ENCODE measurements at places on chromosomes 16 and 17. TPM values are rescaled to one million over a fixed set of nuclear protein-coding genes. Genes with fewer than 3 reads are reported as not detected.

GRCh38 chr16:15966836-15967546 lies 17.6 kb downstream of the ABCC1 start:
- H3K27me3 ChIP-seq = no peaks in the 10 kb centered on the region
- DNase-seq = no peak
- H3K27ac ChIP-seq = no peak overlapping the region
- no peak overlapping the region for H3K4me3 ChIP-seq

DNA sequence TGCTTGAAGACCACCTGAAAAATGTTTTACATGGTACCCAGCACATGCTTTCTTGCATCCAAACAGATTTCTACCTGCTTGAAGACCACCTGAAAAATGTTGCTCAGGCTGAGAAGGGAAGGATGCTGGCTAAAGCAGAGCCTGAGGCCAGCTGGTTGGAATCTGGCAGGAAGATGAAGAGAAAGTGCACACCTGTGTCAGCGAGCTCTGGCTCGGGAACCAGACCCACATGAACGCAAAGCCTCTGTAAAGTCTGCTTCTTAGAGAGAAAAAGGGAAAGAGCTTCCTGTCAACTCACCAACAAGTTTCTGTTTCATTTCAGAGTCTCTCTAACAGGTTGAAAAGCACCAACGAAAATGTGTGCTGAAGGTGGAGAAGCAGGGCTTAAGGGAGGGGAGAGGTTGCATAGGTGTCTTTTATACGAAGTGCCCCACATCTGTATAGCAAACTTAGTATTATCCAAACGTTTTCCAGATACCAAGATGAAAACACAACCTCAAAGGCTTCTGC lies 226.0 kb downstream of the TOX3 start:
- H3K4me1 ChIP-seq = no peaks in the 10 kb centered on the region
- H3K27me3 ChIP-seq = no peaks in the 10 kb centered on the region
- no peak for DNase-seq
- H3K4me3 ChIP-seq = no peak overlapping the region

The CDH15 gene
- total RNA-seq = not detected

DNA sequence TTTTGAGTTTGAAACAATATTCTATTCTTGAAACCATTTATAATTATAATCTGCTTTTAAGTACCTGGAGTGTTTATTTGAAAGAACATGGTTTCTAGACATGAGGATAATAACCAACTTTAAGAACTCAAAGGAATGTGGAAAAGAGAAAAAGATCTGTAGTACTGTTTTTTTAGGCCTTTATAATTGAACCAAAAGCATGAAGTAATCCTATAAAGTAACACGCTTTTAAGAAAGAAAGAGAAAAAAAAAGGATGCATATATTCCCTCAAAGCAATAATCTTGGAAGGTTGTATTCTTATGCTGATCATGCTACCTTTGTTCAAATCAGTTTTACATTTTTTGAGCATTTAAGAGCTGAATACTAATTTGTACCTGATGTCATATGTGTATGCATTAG lies 54.0 kb upstream of the RHBDL3 start:
- H3K27me3 ChIP-seq = no peaks in the 10 kb centered on the region
- no peaks in the 10 kb centered on the region for H3K4me1 ChIP-seq
- H3K27ac ChIP-seq = no peak overlapping the region
- DNase-seq = no peak
- no peak overlapping the region for H3K4me3 ChIP-seq
- H3K36me3 ChIP-seq = peaks cover 19% of the 10 kb centered on the region

- H3K4me1 ChIP-seq = no peaks in the 10 kb centered on the region
- no peak overlapping the region for H3K27ac ChIP-seq
- no peaks in the 10 kb centered on the region for H3K27me3 ChIP-seq
- peaks cover 3% of the 10 kb centered on the region for H3K36me3 ChIP-seq
Measured at GRCh38 chr17:35614810-35615209, 27.7 kb downstream of the AP2B1 start.

DNA sequence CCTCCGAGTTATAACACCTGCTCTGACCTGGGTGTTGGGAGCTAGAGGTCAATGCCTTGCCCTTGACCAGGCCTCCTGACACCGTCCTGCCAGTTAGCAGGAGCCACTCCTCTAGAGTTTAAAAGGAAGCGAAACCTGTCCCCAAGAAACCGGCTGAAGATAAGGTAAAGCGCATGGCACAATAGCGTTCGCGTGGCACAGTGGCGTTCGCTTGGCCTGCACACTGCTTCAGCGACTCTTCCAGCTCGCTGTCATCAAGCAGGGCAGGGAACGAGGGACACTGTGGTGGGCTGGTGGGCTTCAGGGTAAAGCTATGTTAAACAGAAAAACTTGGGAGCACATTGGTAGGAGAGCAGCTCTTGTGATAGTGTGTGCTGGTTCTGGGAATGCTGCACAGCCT lies 28.2 kb upstream of the ETV4 start:
- H3K4me3 ChIP-seq = no peak overlapping the region
- H3K4me1 ChIP-seq = peaks cover 5% of the 10 kb centered on the region
- no peak for DNase-seq
- no peaks in the 10 kb centered on the region for H3K36me3 ChIP-seq
- no peak overlapping the region for H3K27ac ChIP-seq

DNA sequence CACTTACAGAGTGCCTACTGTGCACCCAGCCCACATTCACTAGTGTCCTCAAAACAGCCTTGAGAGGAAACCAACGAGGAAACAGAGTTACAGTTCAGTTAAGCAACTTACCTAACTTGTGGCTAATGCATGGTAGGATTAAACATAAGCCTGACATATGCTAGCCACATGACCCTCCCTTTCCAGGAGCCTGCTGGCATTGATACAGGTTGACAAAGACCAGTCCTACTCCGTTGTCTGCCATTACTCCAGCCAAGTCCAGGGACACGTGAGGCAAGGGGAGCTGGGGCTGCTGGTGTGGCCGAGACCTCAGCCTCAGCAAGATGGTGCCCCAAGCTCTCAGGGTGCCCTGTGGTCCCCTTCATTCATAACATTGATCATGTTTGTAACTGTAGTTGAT lies 37.9 kb downstream of the SNX20 start:
- no peak overlapping the region for H3K4me3 ChIP-seq
- no peaks in the 10 kb centered on the region for H3K4me1 ChIP-seq
- no peak for DNase-seq
- no peak overlapping the region for H3K27ac ChIP-seq

- peak overlapping the region; percentile 34 for H3K27ac ChIP-seq
- no peak for DNase-seq
- no peaks in the 10 kb centered on the region for H3K4me1 ChIP-seq
- no peaks in the 10 kb centered on the region for H3K36me3 ChIP-seq
- H3K4me3 ChIP-seq = no peak overlapping the region
- no peaks in the 10 kb centered on the region for H3K27me3 ChIP-seq
Measured at GRCh38 chr16:11597235-11598095, 10.7 kb upstream of the LITAF start.

DNA sequence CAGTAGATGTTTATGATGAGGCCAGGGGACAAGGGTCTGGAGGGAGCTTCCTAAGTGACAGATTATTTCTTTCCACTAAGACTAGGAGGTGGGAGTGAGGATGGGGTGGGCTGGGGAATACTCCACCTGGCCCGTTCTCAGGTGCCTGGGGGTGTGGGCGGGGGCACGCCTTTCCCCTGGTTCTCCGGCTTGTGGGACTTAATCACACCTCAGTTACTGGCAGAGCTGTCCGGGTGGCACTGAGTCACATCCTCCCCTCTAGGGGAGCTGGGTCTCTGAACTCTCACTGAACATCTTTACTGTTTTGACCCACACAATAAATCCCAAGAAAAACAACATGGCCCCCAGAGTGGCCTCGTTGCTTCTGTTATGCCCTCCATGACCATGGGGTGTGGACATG lies 332.8 kb downstream of the MAF start:
- H3K27ac ChIP-seq = no peak overlapping the region
- no peaks in the 10 kb centered on the region for H3K27me3 ChIP-seq
- H3K4me3 ChIP-seq = no peak overlapping the region
- H3K4me1 ChIP-seq = peaks cover 38% of the 10 kb centered on the region
- no peak for DNase-seq

DNA sequence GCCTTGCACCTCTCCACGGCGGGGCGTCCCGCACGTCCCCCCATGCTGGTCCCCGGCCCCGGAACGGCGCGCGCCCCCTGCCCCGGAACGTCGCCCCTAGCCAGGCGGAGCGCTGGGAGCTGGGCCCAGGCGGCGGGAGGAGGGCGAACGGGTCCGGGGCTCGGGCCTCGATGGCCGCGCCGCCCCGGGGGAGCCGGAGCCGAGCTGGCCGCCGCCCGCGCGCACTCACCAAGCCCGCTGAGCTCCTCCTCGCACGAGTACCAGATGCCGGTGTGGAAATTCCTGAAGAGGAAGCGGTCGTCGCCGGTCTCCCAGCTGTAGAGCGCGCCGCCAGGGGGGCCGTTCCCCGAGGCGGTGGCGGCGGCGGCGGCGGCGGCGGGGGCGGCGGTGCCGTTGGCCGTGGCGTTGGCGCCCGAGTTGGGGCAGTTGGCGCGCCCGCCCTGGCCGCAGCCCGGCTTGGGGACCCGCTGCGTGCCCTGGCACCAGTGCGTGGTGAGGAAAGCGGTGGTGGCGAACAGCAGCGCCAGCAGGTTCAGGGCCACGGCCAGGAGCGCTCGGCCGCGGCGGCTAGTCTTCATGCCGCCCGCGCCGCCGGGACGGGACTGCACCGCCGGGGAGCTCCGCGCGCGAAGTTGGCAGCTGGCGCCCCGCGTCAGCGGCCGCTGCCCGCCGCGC lies 530 bp downstream of the GSG1L start:
- H3K27ac ChIP-seq = no peak overlapping the region
- H3K4me1 ChIP-seq = no peaks in the 10 kb centered on the region
- no peaks in the 10 kb centered on the region for H3K36me3 ChIP-seq

DNA sequence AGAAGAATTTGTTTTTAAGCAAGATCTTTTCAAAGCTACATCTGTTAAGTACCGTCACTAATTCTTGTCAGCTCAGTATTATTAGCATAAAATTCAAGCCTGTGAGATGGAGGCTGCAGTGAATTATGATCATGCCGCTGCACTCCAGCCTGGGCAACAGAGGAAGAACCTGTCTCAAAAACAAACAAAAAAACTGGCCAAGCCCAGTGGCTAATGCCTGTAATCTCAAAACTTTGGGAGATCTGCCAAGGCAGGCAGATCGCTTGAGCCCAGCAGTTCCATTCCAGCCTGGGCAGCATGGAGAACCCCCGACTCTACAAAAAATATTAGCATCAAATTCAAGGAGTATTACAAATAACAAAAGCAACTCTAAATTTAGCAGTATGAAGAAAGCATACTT lies 88.0 kb downstream of the STXBP4 start:
- no peaks in the 10 kb centered on the region for H3K36me3 ChIP-seq
- no peak overlapping the region for H3K27ac ChIP-seq
- no peaks in the 10 kb centered on the region for H3K4me1 ChIP-seq

The CD300E gene
- not detected for total RNA-seq

DNA sequence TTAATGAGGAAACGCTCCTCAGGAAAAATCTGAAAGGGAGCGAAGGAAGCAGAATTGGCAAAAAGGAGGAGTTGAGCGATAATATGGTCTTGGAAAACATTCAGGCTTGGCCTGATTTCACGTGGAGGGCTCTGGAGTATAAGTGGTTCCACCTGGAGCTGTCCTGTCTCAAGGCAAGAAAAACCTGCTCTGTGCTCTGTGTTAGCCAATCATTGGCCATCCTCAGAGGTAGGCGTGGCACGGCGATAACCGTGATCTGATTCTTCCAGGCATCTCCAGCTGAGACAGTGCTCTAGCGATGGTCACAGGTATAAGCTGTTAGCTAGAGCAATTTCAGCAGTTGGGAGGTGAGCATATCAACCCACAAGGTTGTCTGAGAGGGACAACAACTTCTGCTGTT lies 450.5 kb upstream of the MAF start:
- H3K4me3 ChIP-seq = no peak overlapping the region
- no peak overlapping the region for H3K27ac ChIP-seq
- no peaks in the 10 kb centered on the region for H3K4me1 ChIP-seq
- no peaks in the 10 kb centered on the region for H3K36me3 ChIP-seq
- DNase-seq = no peak

The CA7 gene
- total RNA-seq = not detected

The ABCC12 gene
- not detected for total RNA-seq

DNA sequence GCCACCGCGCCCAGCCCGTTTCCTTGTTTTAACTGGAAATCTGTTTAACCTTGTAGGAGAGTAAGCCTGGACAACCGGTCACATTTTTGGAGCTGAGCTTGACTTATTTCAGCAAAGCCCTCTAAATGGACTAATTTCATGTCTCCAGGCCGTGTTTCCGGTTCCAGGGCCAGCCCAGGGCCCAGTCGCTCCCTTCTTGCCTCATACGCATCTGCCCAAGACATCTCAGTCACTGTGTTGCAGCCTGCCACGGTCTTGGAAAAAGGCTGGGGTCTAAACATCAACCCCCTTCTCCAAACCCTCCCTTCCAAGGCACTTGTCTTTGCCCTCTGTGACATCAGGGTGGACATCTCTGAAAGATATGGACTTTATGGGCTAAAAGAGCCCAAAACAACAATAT lies 18.9 kb downstream of the PLEKHG4 start:
- H3K36me3 ChIP-seq = no peaks in the 10 kb centered on the region
- no peaks in the 10 kb centered on the region for H3K4me1 ChIP-seq
- DNase-seq = no peak
- H3K4me3 ChIP-seq = no peak overlapping the region

- H3K4me1 ChIP-seq = no peaks in the 10 kb centered on the region
- no peak overlapping the region for H3K4me3 ChIP-seq
- H3K36me3 ChIP-seq = no peaks in the 10 kb centered on the region
- no peak for DNase-seq
- no peaks in the 10 kb centered on the region for H3K27me3 ChIP-seq
- no peak overlapping the region for H3K27ac ChIP-seq
Measured at GRCh38 chr16:11452746-11453389, 107.6 kb downstream of the RMI2 start.

GRCh38 chr17:37130984-37131446 lies 182.3 kb downstream of the AATF start:
- no peaks in the 10 kb centered on the region for H3K27me3 ChIP-seq
- DNase-seq = no peak
- H3K36me3 ChIP-seq = peaks cover 18% of the 10 kb centered on the region

DNA sequence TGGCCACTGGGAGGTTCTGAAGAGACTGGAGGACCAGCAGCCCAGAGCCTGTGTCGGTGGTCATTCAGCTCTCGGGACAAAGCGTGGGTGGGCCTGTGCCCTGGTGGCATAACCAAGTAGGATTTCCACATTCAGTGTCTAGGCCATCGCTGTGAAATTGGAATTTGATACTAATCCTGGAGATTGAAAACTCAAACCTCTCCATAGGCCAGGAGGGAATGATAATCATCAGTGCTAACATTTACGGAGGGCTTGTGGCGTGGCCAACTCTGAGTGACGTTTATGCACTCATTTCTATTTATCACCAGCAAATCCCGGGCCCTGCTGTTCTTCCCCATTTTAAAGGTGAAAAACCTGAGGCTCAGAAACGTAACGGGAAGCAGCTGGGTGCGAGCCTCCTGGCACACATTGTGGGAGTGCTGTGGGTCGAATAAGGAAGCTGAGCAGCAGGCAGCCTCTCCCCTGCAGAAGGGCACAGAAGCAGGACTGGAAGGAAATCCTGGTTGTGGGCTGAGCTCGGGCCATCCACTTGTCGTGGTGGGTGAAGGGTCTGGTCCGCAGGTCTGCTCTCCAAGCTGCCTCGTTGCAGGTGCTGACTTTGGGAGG lies 33.1 kb downstream of the RAI1 start:
- DNase-seq = no peak
- no peak overlapping the region for H3K4me3 ChIP-seq
- no peaks in the 10 kb centered on the region for H3K36me3 ChIP-seq
- no peak overlapping the region for H3K27ac ChIP-seq
- H3K4me1 ChIP-seq = no peaks in the 10 kb centered on the region

All from naive thymus-derived CD4-positive, alpha-beta T cell (primary cell).